ENCODE measurements at places on chromosomes 7 and 10.

DNA sequence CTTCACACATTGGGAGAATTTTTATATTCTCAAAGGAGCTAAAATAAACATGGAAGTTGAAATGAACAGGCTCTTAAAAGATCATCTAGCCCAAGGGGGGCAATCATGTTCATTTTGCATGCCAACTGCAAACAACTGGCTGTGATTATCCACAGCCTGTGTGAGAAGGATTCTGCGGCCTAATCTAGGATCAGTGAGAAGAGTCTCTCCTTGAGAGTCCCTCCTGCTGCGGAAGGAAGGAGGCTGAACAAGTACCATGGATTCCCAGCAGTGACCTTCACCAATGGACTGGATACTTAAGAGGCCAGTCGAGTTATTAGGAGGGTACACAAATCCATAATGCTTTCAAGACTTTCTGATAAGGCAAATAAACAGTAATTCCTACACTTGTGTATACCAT, 76.7 kb downstream of the IGF2BP3 start:
- no peak for DNase-seq

GRCh38 chr7:26393818-26394217, 102.2 kb downstream of the SNX10 start:
- no peak for DNase-seq

DNA sequence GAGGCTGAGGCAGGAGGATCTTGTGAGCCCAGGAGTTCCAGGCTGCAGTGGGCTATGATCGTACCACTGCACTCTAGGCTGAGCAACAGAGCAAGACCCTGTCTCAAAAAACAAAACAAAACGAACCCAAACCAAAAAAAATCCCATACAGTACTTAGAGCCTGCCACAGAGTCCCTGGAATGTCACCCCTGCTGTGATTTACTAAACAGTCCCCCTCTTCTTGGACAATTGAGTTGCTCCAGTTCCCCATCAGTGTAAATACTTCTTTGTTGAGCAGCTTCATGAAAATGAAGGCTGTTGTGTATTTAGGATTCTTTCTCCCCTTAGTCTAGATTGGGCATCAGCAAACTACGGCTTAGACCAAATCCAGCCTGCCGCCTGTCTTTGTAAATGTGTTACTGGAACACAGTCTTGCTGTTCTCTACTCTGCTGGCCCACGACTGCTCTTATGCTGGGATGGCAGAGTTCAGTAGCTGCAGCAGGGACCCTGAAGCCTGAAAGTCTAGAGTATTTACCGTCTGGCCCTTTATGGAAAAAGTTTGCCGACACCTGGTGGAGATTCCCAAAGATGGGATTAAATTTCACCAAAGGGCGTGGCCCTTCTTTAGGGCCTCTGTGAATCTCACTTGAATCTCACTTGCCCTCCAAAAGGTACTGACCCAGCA, 57.8 kb downstream of the PALD1 start:
- no peak for DNase-seq

DNA sequence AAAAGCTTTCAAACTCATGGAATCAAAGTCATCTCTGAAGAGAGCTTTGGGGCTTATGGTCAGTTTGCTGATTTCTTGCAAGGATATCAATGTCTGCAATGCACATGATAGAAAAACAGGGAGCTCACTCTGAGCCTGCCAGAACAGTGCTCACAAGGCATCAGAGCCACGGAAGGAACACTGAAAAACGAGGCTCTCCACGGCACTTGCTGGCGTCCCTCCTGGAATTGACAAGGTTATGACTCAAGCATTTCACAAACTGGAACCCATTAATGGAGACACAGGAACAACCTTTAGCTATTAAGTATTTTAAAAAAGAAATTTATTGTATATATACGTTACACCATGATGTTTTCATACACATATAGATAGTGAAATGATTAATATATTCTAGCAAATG, 266.3 kb downstream of the KCND2 start:
- DNase-seq = no peak

DNA sequence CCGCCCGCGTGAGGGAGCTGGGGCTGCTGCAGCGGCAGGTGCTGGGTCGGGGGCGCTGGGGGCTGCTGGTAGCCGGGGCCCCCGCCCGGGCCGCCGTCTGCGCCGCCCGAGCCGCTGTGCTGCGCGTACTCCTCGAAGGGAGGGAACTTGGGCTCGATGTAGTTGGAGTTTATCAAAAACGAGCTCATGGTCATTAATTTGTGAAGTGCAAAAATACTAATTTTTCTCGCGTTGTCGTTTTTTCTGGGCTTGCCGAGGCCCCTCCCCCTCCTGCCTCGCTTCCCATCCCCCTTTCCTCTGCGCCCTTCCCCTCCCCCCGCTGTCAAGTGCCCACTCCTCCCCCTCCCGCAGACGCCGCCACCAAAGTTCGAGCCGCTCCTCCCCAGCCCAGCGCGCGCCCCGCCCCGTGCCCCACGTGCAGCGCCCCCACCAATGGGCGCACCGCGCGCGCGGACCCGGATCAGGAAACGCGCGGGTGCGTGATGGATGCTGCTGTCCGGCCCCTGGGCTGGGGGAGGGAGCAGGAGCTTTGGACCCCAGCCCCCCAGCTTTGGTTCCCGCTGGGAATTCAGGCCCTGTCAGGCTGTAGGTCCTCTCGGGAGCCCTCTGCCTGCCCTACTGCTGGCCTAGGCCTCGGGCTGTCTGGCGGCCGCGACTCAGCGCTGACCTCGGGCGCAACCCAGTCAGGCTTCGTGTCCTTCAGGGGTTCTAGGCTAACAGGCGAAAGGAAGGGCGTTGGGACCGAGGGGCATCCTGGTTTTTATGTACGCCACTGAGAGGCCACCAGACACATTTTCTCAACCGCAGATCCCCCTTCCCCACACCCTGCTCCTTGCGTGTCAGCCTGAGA, at the start of gene HOXA4:
HOXA4 (minus strand) TSS at position 218 of the 850 bp plus-strand sequence; CDS start at position 194, 24 bp downstream.
- DNase-seq = peak; percentile 77

- DNase-seq = no peak
These were observed 19.4 kb downstream of the ITGB1 start for GRCh38 chr10:32938554-32939061.

GRCh38 chr7:26188206-26188956, 12.2 kb downstream of the HNRNPA2B1 start:
- DNase-seq = peak; percentile 42

GRCh38 chr10:1183033-1183396, 126.8 kb downstream of the WDR37 start:
- no peak for DNase-seq

GRCh38 chr7:80210400-80210799, 75.8 kb downstream of the GNAI1 start:
- no peak for DNase-seq

GRCh38 chr7:94425546-94425945, 30.9 kb downstream of the COL1A2 start:
- DNase-seq = no peak

- DNase-seq = no peak
These were observed 22.2 kb downstream of the NRCAM start for GRCh38 chr7:108434010-108434409.

GRCh38 chr7:28005075-28005846, 175.3 kb downstream of the JAZF1 start:
- no peak for DNase-seq

DNA sequence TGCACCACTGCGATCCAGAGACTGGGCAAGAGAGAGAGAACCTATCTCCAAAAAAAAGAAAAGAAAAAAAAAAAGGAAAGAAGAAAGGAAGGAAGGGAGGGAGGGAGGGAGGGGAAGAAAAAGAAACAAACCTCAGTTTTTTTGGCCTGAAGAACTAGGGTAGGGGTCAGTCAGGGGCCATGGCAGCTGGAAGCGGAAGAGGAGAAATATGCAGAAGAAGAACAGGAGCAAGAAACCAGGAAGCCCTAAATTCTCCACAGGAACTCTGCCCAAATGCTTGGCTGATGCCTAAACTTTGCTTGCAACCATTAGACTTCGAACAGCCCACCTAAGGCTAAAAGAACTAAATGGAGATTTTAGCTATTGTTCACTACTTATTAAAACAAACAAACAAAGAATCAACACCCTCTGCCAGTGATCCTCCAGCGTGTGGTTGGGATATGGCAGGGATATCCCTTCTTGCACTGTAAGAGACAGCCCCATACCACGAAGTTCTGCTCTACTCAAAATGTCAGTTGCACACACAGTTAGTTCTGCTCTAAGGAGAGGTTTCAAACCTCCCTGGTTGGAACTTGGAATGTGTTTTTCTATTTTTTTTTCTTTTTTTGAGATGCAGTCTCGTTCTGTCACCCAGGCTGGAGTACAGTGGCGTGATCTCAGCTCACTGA, 139.5 kb downstream of the FAM107B start:
- no peak for DNase-seq

GRCh38 chr10:28778524-28778923, 101.2 kb downstream of the BAMBI start:
- DNase-seq = no peak

DNA sequence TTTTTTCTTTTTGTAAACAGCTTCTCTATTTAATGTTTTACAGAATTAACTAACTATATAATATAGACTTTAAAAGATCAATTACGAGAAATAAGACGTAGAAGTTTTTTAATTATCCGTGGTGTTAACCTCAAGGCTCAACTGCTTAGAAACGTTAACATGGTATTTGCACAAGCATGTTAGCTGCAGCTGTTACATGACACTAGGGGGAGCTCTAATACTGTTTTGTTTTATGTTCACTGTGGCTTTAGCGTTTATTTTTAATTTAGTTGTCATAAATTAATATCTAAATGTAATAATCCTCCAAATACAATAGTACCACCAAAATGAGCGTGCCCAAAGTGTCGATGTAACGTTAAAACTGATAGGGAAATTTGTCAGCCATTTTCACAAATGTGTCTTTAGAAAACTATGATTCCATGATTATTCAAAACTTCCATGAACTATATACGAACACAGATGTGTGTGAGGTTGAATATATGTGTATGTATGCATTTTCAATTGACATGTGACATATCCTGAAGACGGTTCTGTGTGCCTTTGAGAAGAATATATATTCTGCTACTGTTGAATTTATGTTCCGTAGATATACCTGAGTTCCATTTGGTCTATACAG, 828.8 kb upstream of the MBL2 start:
- no peak for DNase-seq

DNA sequence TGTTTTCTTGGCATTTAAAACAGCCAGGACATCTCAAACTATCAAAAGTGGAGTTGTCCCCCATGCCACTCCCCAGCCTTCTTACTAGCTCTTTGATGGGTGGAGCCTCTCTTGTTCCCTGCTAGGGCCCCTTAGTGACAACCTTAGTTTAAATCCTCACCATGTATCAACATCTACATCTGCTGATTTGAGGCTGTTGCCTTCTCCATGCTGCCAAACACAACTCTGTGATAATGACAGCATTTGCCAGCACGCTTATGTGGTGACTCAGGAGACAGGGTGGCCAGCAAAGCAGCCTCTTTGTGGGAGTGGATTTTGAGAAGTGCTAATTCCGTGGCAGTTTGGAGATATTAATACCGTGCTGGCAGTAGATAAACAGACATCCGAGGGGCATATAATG, 145.4 kb downstream of the LRRC4 start:
- DNase-seq = no peak

- no peak for DNase-seq
These were observed 40.1 kb upstream of the AKR1C2 start for GRCh38 chr10:5043716-5044115.

- DNase-seq = no peak
These were observed 31.0 kb upstream of the ARID5B start for GRCh38 chr10:61870526-61870895.

DNA sequence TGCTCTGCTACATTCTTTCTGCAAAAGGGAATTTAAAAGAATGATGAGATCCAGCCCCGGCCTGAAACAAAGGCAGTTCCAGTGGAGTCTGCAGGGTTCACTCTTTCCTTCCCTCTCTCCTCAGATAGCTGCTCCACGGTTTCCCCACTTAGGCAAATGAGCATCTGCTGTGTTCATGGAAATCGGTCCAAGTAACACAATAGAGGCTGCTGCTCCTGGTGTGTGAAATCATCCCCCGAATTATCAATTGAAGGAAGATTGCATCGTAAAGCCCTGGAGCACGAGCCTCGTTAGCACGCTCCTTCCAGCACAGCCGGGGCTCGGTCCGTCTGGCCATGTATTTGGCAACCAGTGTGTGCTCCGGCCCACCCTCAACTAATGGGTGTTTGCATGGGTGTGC, 108.3 kb upstream of the DPP6 start:
- DNase-seq = no peak

DNA sequence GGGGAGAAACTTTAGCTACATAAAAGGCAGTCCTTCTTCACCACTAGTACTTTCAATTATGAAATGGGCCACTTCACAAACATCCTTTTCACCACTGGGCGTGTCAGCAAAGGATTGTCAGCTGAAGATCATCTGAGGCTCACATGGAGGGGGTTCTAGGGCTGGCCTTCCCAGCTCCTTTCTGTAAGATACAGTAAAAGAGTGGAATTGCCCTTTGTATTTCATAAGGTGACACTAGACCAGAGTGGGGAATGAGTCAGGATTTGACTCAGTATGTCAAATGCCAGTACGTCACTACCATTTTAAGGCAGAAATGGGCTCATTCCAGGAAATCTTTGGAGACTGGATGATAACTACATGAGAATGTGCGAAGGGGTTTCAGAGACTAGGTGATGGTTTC, 21.2 kb upstream of the BLOC1S2 start:
- no peak for DNase-seq

DNA sequence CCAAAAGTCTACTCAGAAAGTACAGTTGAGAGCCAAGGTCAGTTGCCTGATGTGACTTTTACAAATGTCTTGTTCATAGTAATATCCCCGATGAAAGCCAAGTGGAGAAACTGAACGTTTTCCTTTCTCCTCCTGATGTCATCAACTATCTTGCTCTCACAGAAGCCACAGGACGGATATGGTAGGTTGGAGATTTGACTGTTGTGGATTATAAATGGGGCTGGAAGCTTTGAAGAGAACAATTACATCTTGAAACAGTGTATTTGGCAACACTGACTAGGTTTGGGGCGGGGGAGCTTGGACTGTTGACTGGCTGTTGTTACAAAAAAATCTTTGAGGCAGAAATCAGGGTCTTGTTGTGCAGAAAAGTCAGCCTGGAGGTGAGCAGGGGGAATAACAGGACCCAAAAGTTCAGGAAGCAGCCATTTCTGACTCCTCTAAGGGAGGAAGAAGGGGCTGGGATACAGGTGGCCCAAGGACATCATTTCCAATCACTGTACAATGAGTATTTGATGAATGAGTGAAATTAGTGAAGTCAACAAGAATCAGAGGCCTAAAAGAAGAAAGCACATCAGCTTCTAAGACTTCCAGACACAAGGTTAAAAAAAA, 24.3 kb downstream of the PLEKHS1 start:
- DNase-seq = no peak

DNA sequence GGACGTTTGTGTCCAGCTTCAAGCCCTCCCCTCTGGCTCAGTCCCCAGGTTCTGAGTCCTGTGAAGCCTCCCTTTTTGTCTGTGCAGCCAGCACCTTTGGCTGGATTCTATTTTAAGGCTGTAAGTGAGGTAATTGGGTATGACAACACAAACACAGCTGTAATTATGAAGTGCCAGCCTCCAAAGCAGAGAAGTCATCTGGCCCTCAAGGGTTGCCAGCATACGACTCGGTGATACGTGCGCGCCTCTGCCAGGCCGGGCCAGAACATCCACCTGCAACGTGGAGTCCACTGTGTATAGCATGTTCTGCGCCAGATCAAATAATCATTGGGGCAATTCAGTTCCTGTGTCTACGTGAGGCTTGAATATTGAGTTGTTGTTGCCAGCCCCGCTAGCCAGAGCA, 6.7 kb upstream of the FAM180A start:
- DNase-seq = no peak

Data from activated naive CD8-positive, alpha-beta T cell treated with anti-CD3 and anti-CD28 coated beads, Interleukin-2, amount 50 U/mL, for 24 hours (primary cell).